ENCODE measurements at places on chromosomes 5 and 9. TPM values are rescaled to one million over a fixed set of nuclear protein-coding genes. Genes with fewer than 3 reads are reported as not detected.

ZDHHC11B gene
- 1.1 TPM for total RNA-seq

CEL gene
- total RNA-seq = 0.88 TPM

SPINK6 gene
- not detected for total RNA-seq

UTP15 gene
- total RNA-seq = 20.4 TPM

GDA gene
- total RNA-seq = 1.5 TPM
